ENCODE measurements at places on chromosomes 13 and 19.
A peak's percentile ranks its signal among the peaks of the same experiment; 100 is the strongest.

DNA sequence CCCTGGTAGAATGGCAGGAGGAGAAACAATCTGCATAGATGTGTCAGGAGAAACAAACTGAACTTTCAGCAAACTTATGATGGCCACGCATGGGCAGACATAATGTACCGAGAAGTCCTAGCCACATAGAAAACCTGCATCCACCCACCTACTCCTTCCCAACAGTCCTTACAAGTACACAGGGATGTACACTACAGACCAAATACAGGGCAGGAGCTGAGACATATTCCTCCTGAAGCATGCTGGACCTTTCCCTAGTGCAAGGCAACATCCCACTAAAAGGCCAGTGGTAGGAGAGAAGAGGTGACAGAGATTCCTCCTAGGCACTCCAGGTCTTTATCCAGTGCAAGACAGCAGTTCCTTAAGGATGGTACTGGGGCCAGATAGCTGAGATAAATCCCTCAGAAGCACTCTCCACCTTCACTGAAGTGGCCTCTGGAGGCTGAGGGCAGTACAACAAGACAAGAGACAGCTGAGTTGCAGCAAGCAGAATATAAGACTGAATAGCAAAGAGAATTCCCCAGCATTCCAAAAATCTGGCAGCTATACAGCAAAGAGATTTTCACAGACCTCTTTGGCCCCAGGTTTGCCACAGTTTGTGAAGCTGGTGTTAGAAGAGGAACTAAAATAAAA lies 18.3 kb downstream of the VWA8 start:
- no peak for DNase-seq

DNA sequence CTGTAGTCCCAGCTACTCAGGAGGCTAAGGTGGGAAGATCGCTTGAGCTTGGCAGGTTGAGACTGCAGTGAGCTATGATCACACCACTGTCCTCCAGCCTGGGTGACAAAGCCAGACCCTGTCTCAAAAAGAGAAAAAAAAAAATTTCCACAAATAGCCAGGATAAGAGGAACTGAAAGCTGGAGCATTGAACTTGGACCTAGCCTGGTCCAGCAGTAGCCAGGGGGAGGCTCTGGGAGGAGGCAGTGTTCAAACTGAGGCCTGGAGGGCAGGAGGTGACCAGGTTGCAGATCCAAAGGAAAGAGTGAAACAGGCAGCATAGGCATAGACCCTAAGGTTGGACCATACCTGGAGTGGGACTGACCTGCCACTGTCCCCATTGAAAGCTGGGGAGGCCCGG lies 26.9 kb upstream of the PIK3R2 start:
- no peak for DNase-seq

DNA sequence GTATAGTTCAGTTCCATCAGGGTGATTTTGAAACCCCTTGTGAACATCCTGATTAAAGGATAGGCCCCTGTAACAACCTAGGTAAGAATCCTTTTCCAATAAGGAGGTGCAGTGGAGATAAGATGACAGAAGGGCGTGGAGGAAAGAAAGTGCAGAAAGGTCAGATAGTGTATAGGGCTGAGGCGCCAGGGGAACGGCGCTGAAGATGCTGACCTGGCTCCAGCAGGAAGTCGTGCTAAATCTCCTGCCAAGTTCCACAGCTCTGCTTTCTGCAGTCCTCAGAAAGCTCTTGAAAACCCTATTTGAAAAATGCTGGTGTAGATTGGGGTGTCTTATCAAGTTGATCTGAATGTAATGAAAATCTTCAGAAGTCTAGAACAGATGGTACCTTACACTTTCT lies 221.7 kb downstream of the COG6 start:
- no peak for DNase-seq

DNA sequence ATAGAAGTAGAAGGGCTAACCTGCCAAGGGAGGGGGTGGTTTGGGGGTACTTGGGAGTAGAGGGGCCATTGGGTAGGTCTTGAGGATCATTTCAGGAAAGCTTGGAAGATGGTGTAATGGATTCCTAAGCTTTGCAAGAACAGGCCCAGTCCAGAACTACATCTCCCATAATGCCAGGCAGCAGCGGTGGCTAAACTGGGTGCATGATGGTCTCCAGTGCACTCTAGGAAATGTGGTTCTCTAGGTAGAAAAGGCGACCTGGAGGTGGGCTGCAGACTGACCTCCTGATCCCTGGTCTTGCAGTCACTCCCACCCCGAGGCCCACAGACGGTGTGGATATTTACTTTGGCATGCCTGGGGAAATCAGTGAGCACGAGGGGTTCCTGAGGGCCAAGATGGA lies 3.8 kb downstream of the APLP1 start:
- DNase-seq: no peak

DNA sequence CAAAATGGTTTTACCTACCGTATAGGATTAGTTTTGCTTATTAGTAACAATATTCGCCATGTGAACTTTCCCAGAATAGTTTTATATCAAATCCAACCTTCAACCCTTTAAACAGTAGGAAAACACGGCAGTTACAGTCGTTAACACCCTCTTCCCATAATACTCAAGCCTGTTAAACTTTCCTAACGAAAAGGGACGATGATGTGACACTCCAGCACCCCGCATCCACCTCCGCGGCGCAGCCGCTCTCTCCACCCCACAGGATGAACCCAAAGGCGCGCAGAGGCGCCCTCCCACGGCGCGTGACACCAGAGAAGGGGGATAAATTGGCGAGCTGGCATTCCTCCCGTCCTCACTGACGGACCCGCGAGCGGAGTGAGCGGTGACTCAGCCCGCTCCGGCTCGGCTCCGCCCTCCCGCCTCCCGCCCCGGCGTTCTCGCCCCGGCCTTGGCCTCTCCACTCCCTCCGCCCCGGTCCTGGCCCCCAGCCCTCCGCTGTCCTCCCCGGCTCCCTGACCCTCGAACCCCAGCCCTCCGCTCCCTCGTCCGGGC lies 665 bp downstream of the TUBGCP3 start:
- peak; percentile 75 for DNase-seq

DNA sequence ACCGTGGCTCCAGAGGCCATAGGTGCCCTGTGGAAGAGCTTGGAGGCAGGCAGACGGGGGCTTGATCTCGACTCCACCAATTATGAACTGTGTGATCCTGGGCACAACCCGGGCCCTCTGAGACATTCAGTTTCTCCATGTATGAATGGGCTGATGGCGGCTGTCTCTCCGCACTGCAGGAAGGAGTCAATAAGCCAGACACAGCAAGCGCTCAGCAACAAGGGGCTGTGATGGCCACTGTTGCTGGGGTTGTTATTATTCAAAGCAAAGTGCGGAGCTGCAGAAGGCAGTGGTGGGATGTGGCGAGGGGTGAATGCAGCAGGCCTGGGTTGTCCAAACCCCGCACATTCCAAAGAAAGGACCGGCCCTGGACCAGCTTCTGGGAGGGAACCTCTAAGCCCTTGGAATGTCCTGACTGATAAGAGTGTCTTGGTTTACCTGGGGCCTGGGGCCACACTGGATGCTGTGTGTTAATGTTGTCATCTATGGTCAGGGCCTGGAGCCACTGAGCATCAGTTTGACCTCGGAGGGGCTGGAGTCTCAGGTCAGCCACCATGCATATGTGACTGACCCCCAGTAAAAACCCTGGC lies 8.3 kb downstream of the TMEM143 start:
- DNase-seq: no peak

GRCh38 chr19:897442-898039 lies 4.3 kb downstream of the RNU6-9 start:
- DNase-seq: no peak

GRCh38 chr19:23571175-23571574 lies 115.8 kb downstream of the ZNF675 start:
- DNase-seq: no peak

GRCh38 chr13:44416301-44416700 lies 42.7 kb downstream of the SERP2 start:
- no peak for DNase-seq

DNA sequence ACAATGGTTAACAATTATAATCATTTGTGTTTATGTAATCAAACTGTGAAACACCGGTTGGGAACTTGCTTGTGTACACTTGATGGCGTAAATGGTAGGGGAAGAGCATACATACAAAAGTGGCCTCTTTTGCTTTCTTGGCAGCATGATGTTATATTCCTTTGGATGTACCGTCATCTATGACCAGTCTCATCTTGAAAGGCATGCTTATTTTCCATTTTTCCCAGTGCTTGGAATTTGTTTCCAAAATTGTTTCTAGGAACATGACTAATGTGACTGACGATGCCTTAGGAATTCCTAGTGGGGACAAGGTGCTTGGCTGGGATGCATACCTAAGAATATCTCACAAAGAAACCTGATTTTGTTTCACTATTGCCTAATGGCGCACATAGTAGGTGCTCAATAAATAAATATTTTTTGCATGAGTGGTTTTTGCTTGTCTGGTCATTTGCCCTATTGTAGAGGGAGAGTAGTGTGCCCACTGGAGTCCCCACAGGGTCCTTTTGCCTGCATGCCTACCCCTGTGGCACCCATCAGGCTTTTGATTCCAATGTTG lies 45.5 kb downstream of the SAE1 start:
- no peak for DNase-seq
